ENCODE measurements at places on chromosomes 5 and 9.
A peak's percentile ranks its signal among the peaks of the same experiment; 100 is the strongest.

GRCh38 chr9:77910194-77910621, 121.4 kb downstream of the GNAQ start:
- DNase-seq: no peak

GRCh38 chr5:112436144-112436543, 17.1 kb upstream of the EPB41L4A start:
- no peak for DNase-seq

DNA sequence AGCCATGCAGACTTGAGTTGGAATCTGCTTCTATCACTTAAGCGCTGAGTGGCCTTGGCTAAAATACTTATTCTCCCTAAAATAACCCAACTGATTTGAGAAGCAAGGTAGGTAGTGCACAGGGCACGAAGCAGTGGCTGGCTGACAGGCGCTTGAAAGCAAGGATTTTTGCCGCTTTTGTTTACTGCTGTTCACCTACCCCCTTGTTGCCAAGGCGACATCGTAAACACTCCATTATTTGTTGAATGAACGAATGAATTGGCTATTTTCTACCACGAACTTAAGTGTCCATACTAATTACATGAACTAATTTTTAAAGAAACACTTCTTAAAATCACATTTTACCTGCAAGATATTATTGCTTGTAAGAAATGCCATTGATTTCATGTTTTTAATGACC, 98.0 kb downstream of the ANKH start:
- DNase-seq: no peak

DNA sequence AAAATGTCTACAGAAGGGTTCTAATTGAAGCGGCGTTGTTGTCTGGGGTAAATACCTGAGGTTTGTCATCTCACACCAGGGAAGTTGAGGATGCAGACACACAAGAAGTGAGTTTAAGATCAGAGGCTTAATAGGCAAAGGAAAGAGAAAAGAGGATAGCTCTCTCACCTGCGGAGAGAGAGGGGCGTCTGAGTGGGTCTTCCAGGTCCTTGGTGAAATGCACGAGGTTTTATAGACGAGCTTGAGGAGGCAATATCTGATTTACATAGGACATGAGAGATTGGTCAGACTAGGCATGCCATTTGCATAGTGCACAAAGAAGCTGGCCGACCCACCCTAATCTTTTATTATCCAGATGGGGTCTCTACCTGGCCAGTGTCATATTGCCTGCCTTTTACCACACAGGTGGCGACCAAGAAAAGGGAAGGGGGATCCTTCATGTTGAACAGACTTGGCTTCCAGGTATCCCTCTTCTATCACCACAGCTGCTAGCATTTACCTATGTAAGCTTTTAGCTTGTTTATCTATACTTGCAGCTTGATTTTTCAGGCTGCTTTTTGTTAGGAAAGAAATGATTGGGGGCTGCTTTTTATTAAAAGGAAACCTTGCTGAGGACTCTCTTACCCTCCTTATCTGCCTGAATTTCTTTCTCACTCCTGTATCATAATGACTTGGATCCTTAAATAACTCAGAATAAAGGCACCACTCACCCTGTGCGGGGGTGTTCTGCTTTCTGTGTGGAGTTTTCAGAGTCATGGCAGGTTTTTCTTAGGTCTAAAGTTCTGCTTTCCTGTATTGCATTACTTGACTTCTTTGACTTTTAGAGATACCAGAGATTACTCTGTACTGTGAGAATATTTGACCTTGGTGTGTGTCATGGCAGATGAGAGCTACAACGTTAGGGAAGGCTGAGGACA, 9.4 kb upstream of the GLT6D1 start:
- DNase-seq: no peak

DNA sequence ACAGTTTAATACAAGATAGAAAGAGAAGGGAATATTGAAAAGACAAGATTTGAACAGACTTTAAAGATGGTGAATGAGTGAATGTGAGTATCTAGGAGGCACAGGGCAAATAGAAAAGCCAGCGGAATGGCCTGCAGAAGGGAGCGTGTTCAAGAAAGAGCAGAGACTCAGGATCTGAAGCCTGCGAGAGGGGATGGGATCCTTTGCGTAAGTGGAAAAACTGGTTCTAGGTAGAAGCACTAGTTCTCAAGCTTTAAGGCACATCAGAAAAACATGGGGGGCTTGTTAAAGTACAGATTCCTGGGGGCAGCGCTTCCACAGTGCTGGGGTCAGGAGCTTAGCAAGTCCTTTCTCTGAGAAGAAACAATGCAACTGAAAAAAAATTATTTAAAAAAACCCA, 94.8 kb upstream of the NFIL3 start:
- no peak for DNase-seq

DNA sequence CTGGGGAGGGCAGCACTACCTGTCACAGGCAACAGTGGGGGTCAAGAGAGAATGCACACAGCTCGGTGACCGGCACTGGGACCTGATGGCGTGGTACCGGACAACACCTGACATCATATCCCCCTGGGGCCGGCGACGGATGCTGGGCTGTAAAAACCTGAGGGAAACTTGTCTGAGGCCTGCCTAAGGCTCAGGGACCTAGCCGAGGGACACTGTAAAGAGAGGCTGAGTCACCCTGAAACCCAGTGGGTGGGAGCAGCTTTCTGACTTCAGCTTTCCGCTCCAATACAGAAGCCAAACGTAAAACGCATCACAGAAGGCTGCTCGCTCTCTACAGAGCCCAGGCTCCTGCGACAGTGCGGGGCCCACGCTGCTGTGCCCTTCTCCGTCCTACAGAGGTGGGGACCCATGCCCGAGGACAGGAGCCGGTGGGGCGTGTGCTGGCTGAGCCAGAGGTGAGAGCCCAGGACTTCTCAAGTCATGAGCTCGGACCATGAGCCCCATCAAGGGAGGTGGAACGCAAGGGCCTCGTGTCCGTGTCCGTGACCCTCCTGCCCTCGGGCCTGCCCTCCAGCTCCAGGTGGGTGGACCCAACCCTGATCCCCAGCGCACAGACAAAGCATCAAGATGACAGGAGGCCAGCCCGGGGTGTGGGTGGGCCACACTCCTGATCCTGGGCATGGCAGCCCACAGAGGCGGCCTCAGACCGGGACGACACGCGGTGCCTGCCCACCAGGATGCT, 5.3 kb downstream of the RALGDS start:
- no peak for DNase-seq

- no peak for DNase-seq
Measured at GRCh38 chr5:7515284-7515914, 119.5 kb downstream of the ADCY2 start.

DNA sequence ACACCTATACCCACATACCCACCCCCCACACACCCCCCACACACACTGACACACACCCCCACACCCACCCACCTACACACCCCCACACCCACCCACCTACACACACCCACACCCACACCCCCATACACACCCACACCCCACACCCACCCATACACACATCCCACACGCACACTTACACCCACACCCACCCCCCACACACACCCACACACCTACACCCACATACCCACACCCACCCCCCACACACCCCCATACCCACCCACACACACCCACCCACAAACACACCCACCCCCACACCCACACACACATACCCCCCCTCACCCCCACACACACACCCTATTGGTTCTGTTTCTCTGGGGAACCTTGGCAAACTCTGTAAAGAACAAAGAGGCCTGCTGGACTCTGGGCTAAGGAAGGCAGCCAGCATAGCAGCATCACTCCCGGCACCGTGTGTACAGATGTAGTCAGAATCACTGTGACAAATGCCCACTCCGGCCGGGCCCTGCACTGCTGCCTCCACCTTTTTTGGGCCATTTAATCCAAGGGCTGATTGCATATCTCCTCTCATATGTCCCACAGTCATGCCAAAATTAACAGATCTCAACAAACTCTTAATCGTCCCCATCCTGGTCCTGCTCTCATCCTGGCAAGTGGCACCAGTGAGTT, 42.3 kb downstream of the COL23A1 start:
- no peak for DNase-seq

GRCh38 chr5:80407735-80408483, at the start of gene ZFYVE16:
Gene ZFYVE16 (plus strand): TSS chr5:80408064. CDS start chr5:80434148, 26,084 bp downstream.
- DNase-seq: peak; percentile 93

DNA sequence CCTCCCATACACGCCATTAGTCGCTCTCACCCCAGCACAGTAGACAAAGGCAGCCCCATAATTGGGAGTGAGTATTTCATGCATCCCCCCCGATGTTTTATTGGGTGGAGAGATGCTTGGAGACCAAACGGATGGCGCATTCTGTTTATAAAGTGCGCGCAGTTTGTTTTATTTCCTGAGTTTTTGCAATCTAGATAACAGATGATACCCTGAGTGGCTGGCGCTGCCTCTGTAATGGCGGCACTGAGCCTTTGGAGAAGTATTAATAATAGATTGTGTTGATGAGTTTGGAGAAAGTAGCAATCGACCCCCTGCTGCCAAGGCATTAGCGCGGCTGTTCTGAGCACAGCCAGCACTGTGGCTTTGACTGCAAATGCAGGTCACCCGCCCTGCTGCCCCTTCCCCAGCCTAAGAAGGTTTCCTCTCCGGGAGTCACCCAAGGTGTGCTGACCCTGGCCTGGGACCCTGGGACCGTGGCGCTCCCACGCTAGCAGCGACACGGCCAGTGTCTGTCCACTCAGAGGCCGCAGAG, 74.3 kb downstream of the LMX1B start:
- no peak for DNase-seq

DNA sequence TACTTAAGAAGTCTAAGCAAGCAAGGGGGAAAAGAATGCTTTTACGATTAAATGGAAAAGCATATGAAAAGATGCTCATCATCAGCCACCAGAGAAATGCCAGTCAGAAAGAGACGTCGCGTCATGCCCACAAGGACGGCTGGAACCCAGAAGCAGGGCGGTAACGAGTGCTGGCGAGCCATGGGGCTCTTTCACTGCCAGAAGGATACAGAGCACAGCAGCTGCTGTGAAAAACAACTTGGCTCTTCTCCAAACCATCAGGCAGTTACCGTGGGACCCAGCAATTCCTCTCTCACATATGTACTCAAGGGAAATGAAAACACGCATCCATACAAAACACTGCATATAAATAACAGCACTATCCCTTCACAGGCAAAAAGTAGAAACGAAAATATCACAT, 95.5 kb downstream of the CAMSAP1 start:
- no peak for DNase-seq

GRCh38 chr9:31669311-31669710, 715.1 kb upstream of the ACO1 start:
- DNase-seq: no peak

DNA sequence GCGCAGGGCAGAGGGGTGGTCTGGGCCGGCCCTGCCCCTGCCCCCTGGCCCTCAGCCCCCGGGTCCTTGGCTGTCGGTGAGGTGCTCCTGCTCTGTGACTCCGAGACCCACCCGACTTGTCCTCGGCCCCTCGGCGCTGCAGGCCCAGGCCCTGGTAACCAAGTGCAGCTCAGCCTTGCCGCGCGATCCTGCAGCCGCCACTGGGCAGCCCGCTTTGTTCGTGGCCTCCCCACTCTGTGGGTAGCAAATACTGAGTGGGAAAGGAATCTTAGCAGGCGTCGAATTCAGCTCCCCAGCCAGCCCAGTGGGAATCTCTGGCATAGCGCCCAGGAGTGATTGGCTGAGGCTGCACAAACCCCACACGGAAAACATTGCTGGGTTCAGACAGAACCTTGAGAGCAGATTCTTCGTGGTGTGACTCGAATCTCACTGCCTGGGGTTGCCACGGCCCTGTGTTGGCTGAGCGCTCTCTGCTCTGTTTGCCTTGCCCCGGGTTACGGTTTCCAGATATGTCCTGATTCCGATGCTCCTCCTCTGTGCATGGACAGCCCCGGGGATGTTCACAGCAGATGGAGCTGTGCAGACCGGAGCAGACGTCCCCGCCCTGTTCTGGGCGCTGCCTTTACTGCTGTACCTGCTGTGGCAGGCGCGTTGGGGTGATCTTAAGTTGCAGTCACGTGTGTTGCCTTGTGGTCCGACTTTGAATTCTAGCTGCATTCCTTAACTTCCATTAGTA, 13.4 kb upstream of the EXOC3 start:
- DNase-seq: no peak

DNA sequence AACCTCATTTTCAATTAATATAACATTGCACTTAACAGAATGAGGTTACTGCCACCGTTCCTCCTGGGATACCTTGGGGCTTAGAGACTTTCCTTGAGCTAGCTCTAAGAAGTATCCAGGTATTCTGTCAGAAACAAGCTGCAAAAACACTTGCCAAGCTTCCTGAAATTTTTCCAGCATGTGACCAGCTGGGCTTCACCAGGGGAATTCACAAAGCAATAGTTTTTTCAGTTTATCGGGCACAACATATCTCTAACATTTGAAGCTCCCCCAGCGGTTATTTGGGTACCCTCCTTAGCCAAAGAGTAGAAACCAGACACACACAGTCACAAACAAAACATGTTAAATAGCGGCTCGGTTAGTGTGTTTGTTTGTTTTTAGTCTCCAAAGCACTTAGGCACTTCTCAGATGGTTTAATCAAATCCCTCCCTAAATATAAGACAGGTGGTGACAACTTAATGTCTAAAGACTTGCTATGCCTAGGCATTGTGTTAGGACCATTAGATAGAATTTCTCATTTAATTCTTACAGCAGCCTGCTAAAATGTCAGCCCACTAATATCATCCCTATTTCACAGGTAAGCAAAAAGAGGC, 278.2 kb downstream of the GLIS3 start:
- no peak for DNase-seq

DNA sequence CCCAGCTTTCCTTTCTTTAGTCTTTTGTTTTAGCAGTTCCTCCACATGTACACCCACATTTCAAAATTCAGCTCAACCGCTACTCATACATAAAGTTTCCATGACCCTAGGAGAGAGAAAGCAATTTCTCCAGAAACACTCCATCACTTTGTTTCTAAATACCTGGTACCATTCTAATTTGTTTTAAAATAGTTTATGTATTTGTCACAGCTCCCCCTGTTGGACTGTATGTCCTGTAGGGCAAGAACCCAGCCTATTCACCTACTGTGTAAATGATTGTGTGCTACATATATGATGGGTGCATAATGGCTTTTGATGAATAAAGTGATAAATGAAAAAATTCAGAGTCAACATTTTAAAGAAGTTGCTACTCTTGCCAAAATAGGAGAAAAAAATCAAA, 139.1 kb downstream of the COX7C start:
- no peak for DNase-seq

- no peak for DNase-seq
Measured at GRCh38 chr9:5499889-5500398, 10.4 kb upstream of the PDCD1LG2 start.

- DNase-seq: no peak
Measured at GRCh38 chr5:166063261-166063660, 2228.2 kb upstream of the WWC1 start.

DNA sequence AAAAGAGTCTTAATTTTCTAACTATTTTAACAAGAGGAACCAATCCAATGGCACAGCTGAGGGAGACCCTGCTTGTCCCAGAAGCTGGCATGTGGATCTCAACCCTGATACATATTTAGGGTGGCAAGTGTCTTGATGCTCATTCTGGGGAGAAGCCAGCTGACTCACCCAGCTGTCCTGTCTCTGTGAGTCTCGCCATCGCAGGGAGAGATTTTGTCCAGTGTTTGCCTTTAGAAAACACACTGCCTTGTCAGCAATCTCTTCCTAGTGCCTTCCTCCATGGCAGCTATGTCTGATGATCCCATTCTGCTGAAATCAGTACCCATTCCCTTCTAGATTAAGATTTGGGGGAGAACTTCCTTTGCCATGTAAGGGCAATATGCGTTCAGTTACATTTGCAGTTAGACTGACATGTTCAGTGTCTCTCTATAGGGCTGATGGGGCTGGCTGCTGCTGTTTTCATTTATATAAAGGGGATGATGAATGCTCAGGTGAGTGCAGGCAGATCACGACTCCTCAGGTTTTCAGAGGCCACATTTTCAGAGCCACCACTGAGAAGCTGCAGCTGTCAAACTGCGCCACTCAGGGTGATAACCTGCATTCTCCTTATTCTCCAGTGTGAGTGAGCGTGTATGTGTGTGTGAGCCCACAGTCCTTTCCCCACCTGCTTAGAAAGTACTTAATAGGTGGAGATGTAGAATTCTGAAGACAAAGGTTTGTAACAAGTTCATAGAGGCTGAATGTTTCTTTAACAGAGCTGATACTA, 217.0 kb downstream of the GAS1 start:
- no peak for DNase-seq

Measured in thoracic aorta (tissue), 2 donors.